ENCODE measurements at places on chromosomes 16 and 17.

- no peak for DNase-seq
Measured at GRCh38 chr16:55482056-55482455, 3.1 kb downstream of the MMP2 start.

- DNase-seq, result no peak
Measured at GRCh38 chr17:39461926-39462569, 762 bp downstream of the CDK12 start.

DNA sequence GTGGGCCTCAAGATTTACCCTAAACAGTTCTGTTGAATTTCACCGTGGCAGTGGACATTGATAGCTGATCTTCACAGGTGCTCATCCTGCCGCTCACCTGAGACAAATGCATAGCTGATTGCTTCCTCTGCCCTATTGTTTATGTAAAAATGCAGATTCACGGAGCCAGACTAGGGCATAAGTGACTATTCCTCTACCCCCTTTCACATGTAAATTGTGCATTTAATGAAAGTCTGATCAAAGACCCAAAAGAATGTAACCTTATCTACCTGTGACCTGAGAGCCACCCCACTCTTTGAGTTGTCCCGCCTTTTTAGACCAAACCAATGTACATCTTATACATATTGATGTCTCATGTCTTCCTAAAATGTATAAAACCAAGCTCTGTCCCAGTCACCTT, 312.4 kb upstream of the CDH5 start:
- no peak for DNase-seq

GRCh38 chr17:59167571-59168001, 12.0 kb downstream of the PRR11 start:
- no peak for DNase-seq
